ENCODE measurements at places on chromosomes 3 and 15. TPM values are rescaled to one million over a fixed set of nuclear protein-coding genes. Genes with fewer than 3 reads are reported as not detected.
A peak's percentile ranks its signal among the peaks of the same experiment; 100 is the strongest.

Gene ZPLD1
- total RNA-seq = not detected

Gene FBXL2
- 0.54 TPM for total RNA-seq

Gene HIGD2B
- total RNA-seq = not detected

Gene TNIK
- 12.5 TPM for total RNA-seq

Gene CASR
- total RNA-seq = not detected

Gene CYP1A2
- total RNA-seq = not detected

DNA sequence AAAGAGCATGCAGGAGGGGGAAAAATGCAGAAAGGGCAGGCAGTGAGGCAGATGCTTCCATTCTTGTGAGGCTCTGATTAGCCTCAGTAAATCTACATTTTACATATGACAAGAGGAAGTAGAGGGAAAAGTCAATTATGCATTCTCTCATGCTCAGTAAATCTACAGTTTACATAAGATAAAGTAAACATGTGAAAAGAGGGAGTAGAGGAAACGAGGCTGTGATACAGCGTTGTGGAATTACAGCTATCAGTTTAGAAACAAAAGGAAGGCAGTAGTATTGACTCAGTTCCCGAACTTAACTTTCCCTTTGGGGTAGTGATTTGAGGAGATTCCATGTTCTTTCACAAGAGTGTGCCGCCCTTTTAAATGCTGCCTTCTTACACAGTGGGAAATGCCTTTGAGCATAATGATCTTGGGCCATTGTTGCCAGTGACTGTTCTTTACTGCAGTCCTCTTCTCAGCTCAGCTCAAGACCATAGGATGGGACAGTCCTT is 39.3 kb downstream of the OSTN start:
- no peaks in the 10 kb centered on the region for H3K27me3 ChIP-seq
- no peaks in the 10 kb centered on the region for H3K4me1 ChIP-seq
- no peaks in the 10 kb centered on the region for H3K36me3 ChIP-seq
- no peak overlapping the region for H3K27ac ChIP-seq
- no peak overlapping the region for H3K4me3 ChIP-seq

DNA sequence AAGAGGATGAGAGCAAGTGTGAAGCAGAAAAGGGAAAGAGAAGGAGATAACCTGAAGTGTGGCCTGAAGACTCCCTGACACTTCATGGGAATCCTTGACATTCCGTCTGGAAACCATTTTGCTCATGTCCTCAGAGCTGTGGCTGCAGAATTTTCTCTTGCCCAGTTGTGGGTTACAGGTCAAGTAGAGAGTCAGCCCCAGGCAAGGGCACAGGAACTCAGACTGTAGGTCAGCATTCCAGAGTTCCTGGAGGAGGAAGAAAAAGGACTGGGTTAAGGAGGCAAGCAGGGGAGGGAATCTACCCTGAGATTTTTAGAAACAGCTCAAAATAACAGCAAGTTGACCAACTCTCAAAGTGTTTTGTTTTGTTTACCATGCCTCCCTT is 4.1 kb upstream of the THSD4 start:
- no peaks in the 10 kb centered on the region for H3K27me3 ChIP-seq
- DNase-seq = no peak
- no peaks in the 10 kb centered on the region for H3K4me1 ChIP-seq
- no peak overlapping the region for H3K4me3 ChIP-seq
- no peaks in the 10 kb centered on the region for H3K36me3 ChIP-seq

DNA sequence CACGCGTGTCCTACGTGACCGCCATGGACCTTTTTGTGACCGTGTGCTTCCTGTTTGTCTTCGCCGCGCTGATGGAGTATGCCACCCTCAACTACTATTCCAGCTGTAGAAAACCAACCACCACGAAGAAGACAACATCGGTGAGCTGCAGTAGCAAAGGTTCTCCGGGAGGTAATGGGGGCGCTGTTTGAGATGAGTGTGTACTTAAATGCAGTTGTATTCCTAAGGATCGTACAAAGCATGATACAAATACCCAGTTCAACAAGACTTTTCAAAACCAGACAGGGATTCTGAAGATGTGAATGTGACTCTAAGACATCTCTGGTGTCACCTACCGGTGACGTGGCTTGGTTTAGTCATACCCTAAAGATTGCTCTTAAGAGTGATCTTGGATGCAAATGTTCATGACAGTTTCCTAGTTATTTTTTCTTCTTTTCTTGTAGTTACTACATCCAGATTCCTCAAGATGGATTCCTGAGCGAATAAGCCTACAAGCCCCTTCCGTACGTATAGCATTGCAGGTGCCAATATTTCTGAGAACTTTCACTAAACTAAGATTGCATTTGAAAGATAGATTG is 556.6 kb downstream of the GABRG3 start:
- H3K27ac ChIP-seq = no peak overlapping the region
- H3K4me1 ChIP-seq = no peaks in the 10 kb centered on the region
- no peak overlapping the region for H3K4me3 ChIP-seq
- DNase-seq = no peak
- H3K36me3 ChIP-seq = no peaks in the 10 kb centered on the region

- no peaks in the 10 kb centered on the region for H3K36me3 ChIP-seq
- no peaks in the 10 kb centered on the region for H3K27me3 ChIP-seq
- peak overlapping the region; percentile 67 for H3K27ac ChIP-seq
- DNase-seq = peak; percentile 56
These were observed 38.1 kb downstream of the TM2D3 start for GRCh38 chr15:101614001-101614585.

DNA sequence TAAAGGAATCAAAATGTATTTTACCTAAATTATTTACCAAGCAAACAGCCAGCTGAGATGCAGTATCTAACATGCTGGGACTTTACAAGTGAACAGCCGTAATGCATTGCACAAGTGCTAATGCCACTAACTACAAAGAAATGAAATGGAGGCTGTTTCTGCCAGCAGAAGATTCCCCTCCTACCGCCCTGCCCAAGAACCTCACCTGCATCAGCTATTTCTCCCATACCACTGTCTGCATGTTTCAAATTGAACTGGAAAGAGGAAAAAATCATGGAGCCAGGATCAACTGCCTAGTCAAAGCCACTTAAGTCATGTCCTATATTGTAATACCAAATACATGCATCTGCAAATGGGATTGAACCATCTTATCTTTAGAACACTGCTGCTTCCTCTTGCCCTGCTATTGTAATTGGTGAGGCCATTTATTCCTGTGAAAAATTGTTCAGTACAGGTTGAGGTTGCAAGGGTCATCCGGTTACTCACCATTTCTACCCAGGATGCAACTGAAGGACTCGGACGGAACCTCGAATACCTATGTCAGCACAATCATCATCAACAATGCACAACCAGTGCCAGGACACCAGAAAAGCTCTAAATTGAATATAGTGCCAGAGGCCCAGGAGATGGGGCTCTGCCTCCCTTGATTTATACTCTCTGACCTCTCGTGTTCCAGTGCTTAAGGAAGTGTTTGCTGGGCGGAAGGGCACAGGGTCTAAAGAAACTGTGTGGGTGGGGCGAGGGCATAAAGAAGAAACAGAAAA is 27.5 kb downstream of the ANXA2 start:
- H3K27me3 ChIP-seq = no peaks in the 10 kb centered on the region
- peaks cover 4% of the 10 kb centered on the region for H3K36me3 ChIP-seq
- no peak for DNase-seq
- peaks cover 52% of the 10 kb centered on the region for H3K4me1 ChIP-seq
- no peak overlapping the region for H3K4me3 ChIP-seq

DNA sequence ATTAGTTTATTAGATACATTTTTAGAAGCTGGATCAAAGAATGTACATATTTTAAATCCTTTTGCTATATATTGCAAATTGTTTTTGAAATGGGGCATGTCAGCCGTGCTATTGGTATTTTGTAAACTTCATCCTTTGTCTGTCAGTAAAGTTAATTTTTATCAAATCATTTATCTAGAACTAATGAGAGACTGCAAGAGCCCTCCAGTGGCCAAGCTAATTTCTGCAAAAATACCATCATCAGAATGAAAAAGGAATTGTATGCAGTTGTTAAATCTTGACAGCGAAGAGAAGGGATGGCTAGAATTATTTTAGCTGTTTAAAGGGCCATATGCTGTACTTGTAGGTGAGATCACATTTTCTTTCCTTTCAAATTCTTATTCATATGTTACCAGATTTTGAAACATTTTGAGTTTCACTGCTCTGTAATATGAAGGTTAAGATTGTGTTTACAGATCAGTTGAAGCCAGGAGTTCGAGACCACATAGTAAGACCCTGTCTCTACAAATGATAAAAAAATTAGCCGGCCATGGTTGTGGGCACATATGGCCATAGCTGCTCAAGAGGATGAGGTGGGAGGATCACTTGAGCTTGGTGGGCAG is 8.1 kb upstream of the CLDN11 start:
- no peaks in the 10 kb centered on the region for H3K4me1 ChIP-seq
- no peak for DNase-seq
- no peak overlapping the region for H3K4me3 ChIP-seq
- H3K27ac ChIP-seq = no peak overlapping the region

GRCh38 chr3:69490235-69490634 is 104.3 kb upstream of the FRMD4B start:
- H3K4me3 ChIP-seq = no peak overlapping the region
- DNase-seq = no peak
- H3K27ac ChIP-seq = no peak overlapping the region

DNA sequence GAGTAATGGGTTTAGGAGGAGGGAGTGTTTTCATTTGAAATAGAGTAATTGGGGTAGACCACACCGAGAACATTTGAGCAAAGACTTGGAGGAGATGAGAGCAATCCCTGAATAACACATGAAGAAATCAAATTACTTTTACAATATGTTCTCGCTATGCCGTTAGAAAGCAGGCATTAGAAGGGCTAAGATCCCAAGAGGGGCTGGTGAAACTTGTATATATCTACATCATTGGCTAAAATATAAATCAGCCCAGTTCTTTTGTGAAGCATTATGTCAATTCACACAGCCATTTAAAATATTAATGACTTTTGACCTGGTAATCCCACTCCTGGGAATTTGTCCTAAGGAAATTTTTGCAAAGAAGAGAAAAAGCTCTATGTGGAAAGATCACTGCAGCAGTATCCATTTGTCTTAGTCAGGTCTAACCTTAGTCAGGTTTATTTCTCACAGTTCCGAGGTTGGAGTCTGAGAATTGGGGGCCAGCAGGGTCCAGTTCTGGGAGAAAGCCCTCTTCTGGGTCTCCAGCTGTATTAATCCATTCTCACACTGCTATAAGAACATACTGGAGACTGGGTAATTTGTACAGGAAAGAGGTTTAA is 31.0 kb downstream of the CCDC32 start:
- no peaks in the 10 kb centered on the region for H3K27me3 ChIP-seq
- DNase-seq = no peak
- peaks cover 10% of the 10 kb centered on the region for H3K4me1 ChIP-seq
- no peak overlapping the region for H3K27ac ChIP-seq
- no peak overlapping the region for H3K4me3 ChIP-seq

DNA sequence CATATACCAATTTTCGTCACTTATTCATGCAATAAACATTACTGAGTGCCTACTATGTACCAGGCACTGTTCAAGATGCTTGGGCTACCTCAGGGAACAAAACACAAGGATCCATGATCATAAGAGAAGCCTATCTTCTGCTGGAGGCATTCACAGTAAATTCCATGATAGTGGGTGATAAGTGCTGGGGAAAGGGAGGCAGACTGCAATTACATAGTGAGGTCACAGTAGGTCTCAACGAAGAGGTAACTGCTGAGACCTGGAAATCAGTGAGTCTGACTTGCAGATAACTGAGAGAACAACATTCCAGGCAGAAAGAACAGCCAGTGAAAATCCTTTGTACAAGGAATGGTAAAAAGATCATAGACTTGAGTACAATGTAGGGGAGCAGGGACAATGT is 33.6 kb downstream of the RAF1 start:
- no peak for DNase-seq
- no peaks in the 10 kb centered on the region for H3K36me3 ChIP-seq
- peak overlapping the region; percentile 81 for H3K27ac ChIP-seq
- H3K4me1 ChIP-seq = peaks cover 58% of the 10 kb centered on the region
- peak overlapping the region; percentile 12 for H3K4me3 ChIP-seq

- H3K27me3 ChIP-seq = no peaks in the 10 kb centered on the region
- H3K4me3 ChIP-seq = no peak overlapping the region
- no peak for DNase-seq
These were observed 407.5 kb upstream of the WNT5A start for GRCh38 chr3:55894605-55895004.

DNA sequence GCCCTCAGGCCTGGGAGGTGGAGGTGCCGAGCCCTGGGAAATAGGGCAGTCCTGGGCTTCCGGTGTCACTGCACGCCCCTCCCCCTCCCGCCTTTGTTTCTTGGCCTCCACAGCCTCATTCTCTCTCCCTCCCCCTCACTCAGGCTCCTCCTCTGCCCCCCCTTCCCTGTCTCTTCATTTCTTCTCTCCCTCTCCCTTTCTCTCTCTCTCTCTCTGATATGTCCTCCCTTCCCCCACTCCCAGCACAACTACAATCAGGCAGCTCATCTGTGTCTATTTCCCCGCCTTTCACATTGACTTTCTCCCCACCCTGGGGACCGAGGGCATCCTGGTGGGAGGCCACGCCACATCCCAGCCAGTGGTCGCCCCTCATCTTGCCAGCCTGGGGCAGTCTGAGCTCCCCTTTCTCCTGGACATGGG is 40.2 kb downstream of the IDH2 start:
- no peak for DNase-seq
- peak overlapping the region; percentile 82 for H3K27ac ChIP-seq
- H3K4me1 ChIP-seq = peaks cover 50% of the 10 kb centered on the region
- H3K27me3 ChIP-seq = no peaks in the 10 kb centered on the region
- H3K4me3 ChIP-seq = no peak overlapping the region

DNA sequence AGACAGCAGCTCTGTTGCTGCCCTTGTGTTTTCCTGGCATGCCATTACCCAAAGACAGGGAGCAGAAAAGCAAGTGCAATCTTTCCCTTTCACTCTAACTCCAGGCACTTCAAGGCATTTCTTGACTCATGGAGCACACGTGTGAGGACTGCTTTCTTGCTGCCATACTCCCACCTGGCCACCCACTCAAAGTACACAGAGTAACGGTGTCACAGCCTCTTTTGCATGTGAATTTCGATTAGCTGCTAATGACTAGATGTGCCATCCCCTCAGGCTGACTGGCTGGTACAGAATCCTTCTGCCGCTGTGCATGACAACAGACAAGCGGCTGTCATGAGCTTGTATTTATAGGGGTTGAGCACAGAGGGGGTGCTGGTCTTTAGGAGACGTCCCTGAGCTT is 380.6 kb downstream of the CTNNB1 start:
- H3K27ac ChIP-seq = no peak overlapping the region
- H3K4me1 ChIP-seq = no peaks in the 10 kb centered on the region
- no peaks in the 10 kb centered on the region for H3K36me3 ChIP-seq
- H3K4me3 ChIP-seq = no peak overlapping the region
- H3K27me3 ChIP-seq = no peaks in the 10 kb centered on the region

DNA sequence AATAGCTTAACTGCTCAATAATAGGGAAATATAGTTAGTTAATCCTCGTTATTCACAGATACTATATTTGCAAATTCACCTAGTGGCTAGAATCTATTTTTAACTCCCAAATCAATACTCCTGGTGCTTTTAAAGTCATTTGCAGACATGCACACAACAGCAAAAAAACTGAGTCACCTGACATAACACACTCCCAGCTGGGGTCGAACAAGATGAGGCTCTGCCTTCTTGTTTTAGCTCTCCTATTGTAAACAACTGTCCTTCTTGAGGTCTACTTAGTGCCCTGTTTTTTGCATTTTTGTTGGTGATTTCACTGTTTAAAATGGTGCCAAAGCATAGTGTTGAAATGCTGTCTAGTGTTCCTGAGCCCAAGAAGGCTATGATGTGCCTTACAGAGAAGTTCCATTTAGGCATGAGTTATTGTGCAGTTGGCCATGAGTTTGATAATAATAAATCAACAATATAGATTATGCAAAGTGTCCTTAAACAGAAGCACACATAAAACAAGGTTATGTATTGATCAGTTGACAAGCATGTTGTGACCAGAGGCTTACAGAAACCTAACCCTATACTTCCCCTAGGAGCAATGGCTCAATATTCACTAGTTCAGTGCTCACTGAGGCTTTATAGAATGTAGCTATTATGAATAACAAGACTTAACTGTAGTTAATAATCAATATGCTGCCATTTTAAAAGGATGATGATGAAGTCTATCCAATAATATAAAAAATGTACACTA is 18.6 kb downstream of the MAP3K13 start:
- H3K4me3 ChIP-seq = no peak overlapping the region
- H3K27me3 ChIP-seq = no peaks in the 10 kb centered on the region
- DNase-seq = no peak
